SJCRH30 (cell line): ENCODE measurements at places on chromosomes 4 and X. TPM values are rescaled to one million over a fixed set of nuclear protein-coding genes. Genes with fewer than 3 reads are reported as not detected.

ATOH1 gene
- total RNA-seq = not detected in 2 replicates

GRCh38 chrX:108582151-108582550, 142.5 kb downstream of the COL4A5 start:
- no peaks in the 10 kb centered on the region for H3K4me1 ChIP-seq
- no peak for DNase-seq
- no peak overlapping the region for H3K4me3 ChIP-seq
- H3K36me3 ChIP-seq = no peaks in the 10 kb centered on the region
- no peak overlapping the region for H3K27ac ChIP-seq
- H3K27me3 ChIP-seq = no peaks in the 10 kb centered on the region

DNA sequence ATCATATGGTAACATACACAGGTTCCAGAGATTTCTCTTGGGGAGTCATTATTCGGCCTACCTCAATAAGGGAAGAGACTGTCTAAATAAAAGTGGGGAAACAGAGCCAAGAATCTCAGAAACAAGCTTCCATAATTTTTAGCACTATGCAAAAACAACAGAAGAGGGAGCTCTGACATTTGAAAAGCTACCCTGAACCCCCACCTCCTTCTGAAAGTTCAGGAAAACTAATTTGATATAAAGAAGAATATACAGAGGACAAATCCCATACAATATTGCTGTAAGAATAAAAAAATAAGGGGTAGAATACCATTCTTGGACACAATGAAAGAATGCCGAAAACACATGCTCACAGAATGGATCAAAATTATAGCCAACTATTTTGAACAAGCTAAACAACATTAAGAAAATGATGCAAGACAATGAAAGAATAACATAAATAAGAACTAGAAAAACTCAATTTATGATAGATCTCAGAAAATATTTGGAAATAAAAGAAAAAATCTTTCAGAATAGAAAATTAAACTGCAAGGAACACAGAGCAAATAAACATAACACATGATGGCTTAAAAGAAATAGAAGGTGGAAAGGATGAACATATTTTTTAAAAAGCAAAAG, 14.4 kb upstream of the ZNF41 start:
- DNase-seq = peak; percentile 36
- peaks cover 9% of the 10 kb centered on the region for H3K4me1 ChIP-seq
- no peaks in the 10 kb centered on the region for H3K36me3 ChIP-seq
- no peak overlapping the region for H3K27ac ChIP-seq

ZBED1 gene
- total RNA-seq = 26.4 and 27.0 TPM in 2 replicates

PDZD4 gene
- total RNA-seq = 7.1 and 9.1 TPM in 2 replicates

- H3K4me3 ChIP-seq = no peak overlapping the region
- H3K27me3 ChIP-seq = no peaks in the 10 kb centered on the region; the same call in 1 of the 2 replicates
- H3K36me3 ChIP-seq = no peaks in the 10 kb centered on the region
- H3K27ac ChIP-seq = no peak overlapping the region
Measured at GRCh38 chr4:76896614-76897535, 1.1 kb downstream of the SOWAHB start.

- H3K4me1 ChIP-seq = no peaks in the 10 kb centered on the region
- no peak overlapping the region for H3K27ac ChIP-seq
- H3K27me3 ChIP-seq = no peaks in the 10 kb centered on the region
- H3K4me3 ChIP-seq = no peak overlapping the region
- no peak for DNase-seq
Measured at GRCh38 chrX:135516376-135516775, 4.1 kb upstream of the INTS6L start.

- no peak overlapping the region for H3K27ac ChIP-seq
- H3K4me3 ChIP-seq = no peak overlapping the region
- H3K27me3 ChIP-seq = no peaks in the 10 kb centered on the region
- no peaks in the 10 kb centered on the region; the same call in 1 of the 2 replicates for H3K4me1 ChIP-seq
- H3K36me3 ChIP-seq = no peaks in the 10 kb centered on the region; the same call in 1 of the 2 replicates
Measured at GRCh38 chr4:109294468-109295020, 7.9 kb downstream of the COL25A1 start.

CXXC4 gene
- 3.3 and 4.6 TPM in 2 replicates for total RNA-seq

DNA sequence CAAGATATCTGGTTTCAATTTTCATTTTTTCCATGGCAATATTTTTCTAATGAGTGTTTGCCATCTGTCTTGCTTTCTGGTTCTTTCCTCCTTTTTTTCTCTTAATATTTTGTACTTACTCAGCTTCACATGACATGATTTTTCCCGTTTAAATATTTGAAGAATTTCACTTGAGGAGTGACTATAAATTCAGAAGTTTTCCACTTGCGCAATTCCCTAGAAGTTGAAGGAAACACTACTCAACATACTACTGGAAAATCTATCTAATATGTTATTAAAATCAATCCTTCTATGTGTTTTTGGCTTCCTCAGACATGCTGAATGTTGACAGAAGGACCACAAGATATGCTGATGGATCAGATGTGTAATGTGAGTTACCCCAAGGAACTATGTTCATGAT, 36.8 kb upstream of the BANK1 start:
- DNase-seq = no peak
- H3K36me3 ChIP-seq = no peaks in the 10 kb centered on the region
- no peak overlapping the region for H3K4me3 ChIP-seq

VGLL1 gene
- not detected in 2 replicates for total RNA-seq

- DNase-seq = no peak
- H3K4me3 ChIP-seq = no peak overlapping the region
- peak overlapping the region; percentile 98 for H3K27ac ChIP-seq
- no peaks in the 10 kb centered on the region for H3K36me3 ChIP-seq
- no peaks in the 10 kb centered on the region for H3K27me3 ChIP-seq
- peaks cover 42% of the 10 kb centered on the region for H3K4me1 ChIP-seq
Measured at GRCh38 chrX:19556202-19556601, 40.9 kb upstream of the MAP3K15 start.

GRCh38 chr4:55742655-55743202, 76.9 kb upstream of the EXOC1L start:
- H3K4me1 ChIP-seq = peaks cover 8% of the 10 kb centered on the region; the same call in 1 of the 2 replicates
- H3K27ac ChIP-seq = peak overlapping the region; percentile 27; the same call in 1 of the 2 replicates
- H3K27me3 ChIP-seq = no peaks in the 10 kb centered on the region
- no peaks in the 10 kb centered on the region for H3K36me3 ChIP-seq
- DNase-seq = peak; percentile 89

SPANXA1 gene
- not detected in 2 replicates for total RNA-seq

DNA sequence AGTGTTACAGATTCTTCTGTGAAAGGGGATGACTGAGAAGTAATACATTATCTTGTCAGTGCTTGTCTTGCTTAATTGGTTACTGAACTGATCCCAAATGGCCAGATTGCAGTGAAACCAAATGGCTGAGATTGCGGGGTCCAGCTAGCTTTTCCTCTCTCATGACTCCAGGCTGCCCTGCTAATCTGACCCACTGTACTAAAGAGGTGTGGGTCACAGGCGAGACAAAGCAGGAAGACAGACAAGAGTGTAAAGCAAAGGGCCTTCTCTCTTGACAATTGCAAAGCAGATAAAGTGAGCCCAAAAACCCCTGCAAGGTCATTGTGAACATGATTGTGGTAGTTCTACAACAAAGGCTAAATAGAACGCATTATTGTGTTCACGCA, 2.1 kb downstream of the TMEM150C start:
- peaks cover 6% of the 10 kb centered on the region; the same call in 1 of the 2 replicates for H3K27me3 ChIP-seq
- H3K4me3 ChIP-seq = no peak overlapping the region
- DNase-seq = no peak
- no peak overlapping the region for H3K27ac ChIP-seq
- 0 out of 2 replicates have a peak, but pooled peaks cover 2% of the 10 kb centered on the region for H3K4me1 ChIP-seq
- no peaks in the 10 kb centered on the region for H3K36me3 ChIP-seq

DNA sequence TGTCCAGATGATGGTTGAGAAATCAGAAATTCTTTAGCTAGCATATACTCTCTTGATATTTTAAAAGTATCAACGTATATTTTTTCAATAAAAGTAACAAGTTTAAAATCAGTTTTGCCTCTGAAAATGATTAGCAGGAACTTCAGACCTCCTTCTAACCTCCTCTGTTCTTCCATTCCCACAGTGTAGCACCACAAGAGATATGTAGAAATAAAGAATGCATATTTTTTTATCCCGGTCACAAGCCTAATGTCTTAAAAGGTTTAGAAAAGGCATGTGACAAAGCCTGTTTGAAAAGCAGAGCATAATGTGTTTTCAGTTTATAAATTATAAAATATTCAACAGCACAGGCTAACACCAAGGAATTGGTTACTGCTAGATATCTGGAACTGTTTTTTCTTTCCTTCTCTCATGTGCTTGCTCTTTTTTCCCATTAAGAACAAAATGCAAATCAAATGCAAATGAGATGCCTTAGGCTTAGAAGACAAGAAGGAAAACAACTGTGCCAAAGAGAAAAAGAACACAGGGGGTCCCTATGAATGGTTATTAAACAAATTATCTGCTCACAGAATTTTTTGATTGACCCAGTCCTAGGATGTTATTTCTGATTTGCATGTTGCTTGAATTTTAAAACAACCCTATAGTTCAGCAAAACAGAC, 351.7 kb upstream of the FAM241A start:
- H3K4me3 ChIP-seq = no peak overlapping the region
- H3K36me3 ChIP-seq = no peaks in the 10 kb centered on the region
- H3K4me1 ChIP-seq = no peaks in the 10 kb centered on the region
- DNase-seq = no peak
- H3K27me3 ChIP-seq = no peaks in the 10 kb centered on the region
- H3K27ac ChIP-seq = no peak overlapping the region

GCNA gene
- 0.26 and 0.48 TPM in 2 replicates for total RNA-seq

GRCh38 chrX:20663336-20663735, 396.6 kb upstream of the RPS6KA3 start:
- H3K4me1 ChIP-seq = no peaks in the 10 kb centered on the region
- no peak for DNase-seq
- H3K4me3 ChIP-seq = no peak overlapping the region

SNCA gene
- 39.2 and 46.6 TPM in 2 replicates for total RNA-seq

GRCh38 chr4:138636781-138637180, 378.8 kb upstream of the NOCT start:
- no peaks in the 10 kb centered on the region for H3K27me3 ChIP-seq
- DNase-seq = no peak
- no peak overlapping the region for H3K27ac ChIP-seq

TEX13D gene
- not detected in 2 replicates for total RNA-seq

TCP11X2 gene
- not detected in 2 replicates for total RNA-seq

MAGEA9 gene
- total RNA-seq = not detected in 2 replicates

ETFDH gene
- total RNA-seq = 6.1 and 8.9 TPM in 2 replicates

- no peak overlapping the region for H3K27ac ChIP-seq
- H3K36me3 ChIP-seq = no peaks in the 10 kb centered on the region
- H3K4me1 ChIP-seq = peaks cover 15% of the 10 kb centered on the region
- H3K27me3 ChIP-seq = no peaks in the 10 kb centered on the region
- no peak overlapping the region for H3K4me3 ChIP-seq
Measured at GRCh38 chrX:13088156-13088487, 43.7 kb upstream of the FAM9C start.

RBMXL3 gene
- not detected in 2 replicates for total RNA-seq

DNA sequence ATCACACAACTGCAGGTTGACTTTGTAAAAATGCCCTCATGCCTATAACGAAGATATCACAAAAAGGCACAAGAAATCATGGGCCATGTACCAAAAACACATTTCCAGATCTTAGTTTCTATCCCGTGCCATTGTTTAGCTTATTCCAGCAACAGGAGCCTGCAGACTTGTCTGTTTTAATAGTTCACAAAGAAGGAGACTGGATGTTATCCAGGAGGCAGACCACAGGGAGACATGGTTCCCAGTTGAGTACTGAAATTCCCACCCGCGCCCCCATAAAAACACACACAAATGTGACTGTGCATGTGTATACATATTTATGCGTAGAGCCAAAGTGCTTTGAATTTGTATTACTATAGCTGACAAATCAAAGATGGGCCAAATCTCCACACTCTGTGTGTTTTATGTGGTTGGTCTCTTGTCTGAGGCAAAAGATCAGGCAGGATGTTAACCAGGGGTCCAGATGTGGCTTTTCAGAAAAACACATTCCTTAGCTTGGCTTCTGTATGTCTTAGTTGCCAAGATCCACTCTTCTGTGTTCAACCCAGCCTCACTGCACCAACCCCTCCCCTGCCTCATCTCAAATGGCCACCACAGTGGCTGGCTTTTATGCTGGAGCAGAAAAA, 469.2 kb upstream of the DIPK2B start:
- no peaks in the 10 kb centered on the region for H3K4me1 ChIP-seq
- no peaks in the 10 kb centered on the region for H3K36me3 ChIP-seq
- no peak overlapping the region for H3K4me3 ChIP-seq
- DNase-seq = no peak
- H3K27ac ChIP-seq = no peak overlapping the region

DNA sequence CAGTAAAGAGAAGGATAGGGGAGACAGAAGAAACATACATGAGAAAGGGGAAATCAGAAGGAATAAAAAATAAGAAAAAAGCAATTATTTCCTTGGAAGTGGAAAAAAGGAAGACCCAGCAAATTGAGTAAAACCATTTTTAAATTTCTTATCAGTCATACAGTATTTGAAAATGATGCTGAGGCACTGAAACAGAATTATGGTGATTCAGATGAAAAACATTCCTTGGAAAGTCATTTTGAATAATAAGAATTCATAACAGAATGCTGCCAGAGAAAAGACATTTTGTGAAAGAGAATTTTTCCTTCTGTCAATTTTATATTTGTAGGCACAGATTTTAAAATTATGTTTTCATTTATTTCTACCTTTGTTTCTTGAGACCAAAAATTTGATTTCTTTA, 895.5 kb upstream of the EPHA5 start:
- H3K36me3 ChIP-seq = no peaks in the 10 kb centered on the region
- DNase-seq = no peak
- H3K4me1 ChIP-seq = no peaks in the 10 kb centered on the region

DNA sequence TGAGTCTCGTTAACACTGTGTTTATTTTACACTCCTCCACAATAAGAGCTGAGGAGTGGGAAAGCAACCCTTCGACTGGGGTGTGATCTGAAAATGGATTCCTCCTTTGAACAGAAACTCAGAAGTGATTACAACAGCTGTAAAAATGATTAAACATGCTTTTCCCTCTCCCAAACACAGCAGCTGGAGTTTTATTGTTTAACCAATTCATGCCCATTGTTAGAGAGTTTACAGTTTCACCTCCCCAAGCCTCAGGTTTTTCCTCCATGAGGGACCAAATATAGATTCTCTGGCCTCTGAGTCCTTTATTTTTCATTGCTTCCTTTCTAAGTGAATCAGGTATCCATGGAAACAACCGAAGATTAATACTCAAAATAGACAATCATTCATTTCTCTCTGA, 263.0 kb upstream of the TAPT1 start:
- H3K27me3 ChIP-seq = no peaks in the 10 kb centered on the region
- no peaks in the 10 kb centered on the region for H3K36me3 ChIP-seq

GRCh38 chr4:108116423-108117168, 52.1 kb downstream of the LEF1 start:
- DNase-seq = no peak
- H3K27ac ChIP-seq = no peak overlapping the region
- no peak overlapping the region for H3K4me3 ChIP-seq
- H3K27me3 ChIP-seq = no peaks in the 10 kb centered on the region
- H3K36me3 ChIP-seq = no peaks in the 10 kb centered on the region

FAM184B gene
- total RNA-seq = 0.02 and 0.10 TPM in 2 replicates

DNA sequence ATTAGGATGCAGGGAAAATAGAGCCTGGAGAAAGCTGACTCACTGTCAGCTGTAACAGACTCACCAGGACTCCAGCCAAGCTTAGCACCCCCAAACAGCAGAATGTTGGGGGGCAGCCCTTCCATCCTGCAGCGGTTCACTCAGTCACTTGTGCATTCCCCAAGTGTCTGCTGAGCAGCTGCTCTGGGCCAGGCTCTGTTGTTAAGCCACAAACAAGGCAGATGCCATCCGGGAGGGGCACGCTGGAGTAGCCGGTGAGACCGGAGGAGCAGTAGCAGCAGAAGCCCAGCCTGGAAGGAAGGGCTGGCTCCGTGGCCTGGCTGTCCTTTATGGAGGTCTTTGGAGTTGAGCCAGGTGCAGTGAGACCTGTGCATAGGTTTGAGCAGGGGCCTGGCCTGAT, 22.0 kb downstream of the CCNQ start:
- H3K27ac ChIP-seq = no peak overlapping the region
- H3K27me3 ChIP-seq = no peaks in the 10 kb centered on the region
- no peak overlapping the region for H3K4me3 ChIP-seq
- H3K36me3 ChIP-seq = no peaks in the 10 kb centered on the region
- peak; percentile 9 for DNase-seq

NEUROG2 gene
- total RNA-seq = 0.41 and 0.55 TPM in 2 replicates

DUSP9 gene
- total RNA-seq = 0.14 TPM in 1 of 2 replicates, not detected in the other

TREX2 gene
- total RNA-seq = 0.10 and 0.67 TPM in 2 replicates

SHISA3 gene
- total RNA-seq = not detected in 2 replicates
